ENCODE measurements at places on chromosomes 12 and 14.

GRCh38 chr12:47112679-47113078 lies 32.9 kb upstream of the AMIGO2 start:
- DNase-seq = no peak

- DNase-seq = peak; percentile 85
Measured at GRCh38 chr14:22555384-22556011, 33.5 kb downstream of the DAD1 start.

- no peak for DNase-seq
Measured at GRCh38 chr12:75684678-75685616, 173.5 kb upstream of the KRR1 start.

DNA sequence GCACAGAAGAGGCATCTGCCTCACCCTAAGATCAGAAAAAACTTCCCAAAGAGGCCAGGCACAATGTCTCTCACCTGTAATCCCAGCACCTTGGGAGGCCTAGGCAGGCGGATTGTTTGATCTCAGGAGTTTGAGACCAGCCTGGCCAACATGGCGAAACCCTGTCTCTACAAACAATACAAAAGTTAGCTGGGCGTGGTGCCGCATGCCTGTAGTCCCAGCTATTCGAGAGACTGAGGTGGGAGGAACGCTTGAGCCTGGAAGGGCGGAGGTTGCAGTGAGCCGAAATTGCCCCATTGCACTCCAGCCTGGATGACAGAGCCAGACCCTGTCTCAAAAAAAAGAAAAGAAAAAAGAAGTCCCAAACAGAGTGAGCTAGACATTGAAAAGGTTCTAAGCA lies 4.5 kb downstream of the ZBTB1 start:
- DNase-seq = no peak

- no peak for DNase-seq
Measured at GRCh38 chr14:74846968-74847665, 28.8 kb downstream of the PROX2 start.

DNA sequence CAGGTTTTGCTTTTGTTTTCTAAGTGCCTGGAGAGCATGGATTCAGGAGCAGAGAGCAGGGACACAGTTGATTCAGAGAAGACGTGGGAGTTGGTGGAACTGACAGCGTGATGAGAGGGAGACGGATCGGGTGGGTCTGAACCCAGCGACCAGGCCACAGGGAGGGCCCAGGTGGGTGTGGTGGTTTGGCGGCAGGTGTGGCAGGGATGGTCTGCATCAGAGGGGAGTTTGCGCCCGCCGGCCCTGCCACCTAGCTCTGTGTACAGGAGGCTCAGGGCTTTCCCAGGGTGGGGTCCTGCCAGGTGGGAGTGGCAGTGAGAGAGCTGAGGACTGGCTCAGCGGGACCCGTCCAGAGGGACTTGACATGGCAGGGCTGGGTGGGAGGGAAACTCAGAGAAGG lies 33.3 kb upstream of the DIO3 start:
- DNase-seq = no peak

- no peak for DNase-seq
Measured at GRCh38 chr14:54715239-54715638, 148.3 kb downstream of the SAMD4A start.

DNA sequence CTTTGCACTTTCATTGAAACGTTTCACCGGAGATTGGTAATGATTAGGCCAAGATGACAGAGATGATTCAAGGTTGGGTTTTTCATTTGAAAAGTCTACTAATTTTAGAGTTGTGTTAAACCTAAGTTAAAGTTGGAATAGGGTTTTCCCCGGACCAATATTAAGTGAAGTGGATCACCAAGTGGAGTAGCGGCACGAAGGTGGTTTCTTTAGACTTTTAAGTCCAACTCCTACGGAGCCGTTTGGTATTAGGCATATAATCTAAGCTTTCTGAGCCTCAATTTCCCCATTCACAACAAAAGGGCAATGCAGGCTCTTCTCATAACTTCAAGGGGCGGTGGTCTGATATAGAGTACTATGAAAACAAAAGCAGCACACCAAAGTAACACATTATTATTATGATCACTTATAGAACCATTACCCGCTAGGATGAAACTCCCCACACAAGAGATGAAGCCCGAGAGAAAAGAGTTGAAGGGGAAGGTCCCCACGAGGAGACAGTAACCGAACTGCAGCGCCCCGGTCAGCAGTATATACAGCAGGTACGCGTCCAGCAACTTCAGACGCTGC lies 413 bp downstream of the DAD1 start:
- DNase-seq = no peak

DNA sequence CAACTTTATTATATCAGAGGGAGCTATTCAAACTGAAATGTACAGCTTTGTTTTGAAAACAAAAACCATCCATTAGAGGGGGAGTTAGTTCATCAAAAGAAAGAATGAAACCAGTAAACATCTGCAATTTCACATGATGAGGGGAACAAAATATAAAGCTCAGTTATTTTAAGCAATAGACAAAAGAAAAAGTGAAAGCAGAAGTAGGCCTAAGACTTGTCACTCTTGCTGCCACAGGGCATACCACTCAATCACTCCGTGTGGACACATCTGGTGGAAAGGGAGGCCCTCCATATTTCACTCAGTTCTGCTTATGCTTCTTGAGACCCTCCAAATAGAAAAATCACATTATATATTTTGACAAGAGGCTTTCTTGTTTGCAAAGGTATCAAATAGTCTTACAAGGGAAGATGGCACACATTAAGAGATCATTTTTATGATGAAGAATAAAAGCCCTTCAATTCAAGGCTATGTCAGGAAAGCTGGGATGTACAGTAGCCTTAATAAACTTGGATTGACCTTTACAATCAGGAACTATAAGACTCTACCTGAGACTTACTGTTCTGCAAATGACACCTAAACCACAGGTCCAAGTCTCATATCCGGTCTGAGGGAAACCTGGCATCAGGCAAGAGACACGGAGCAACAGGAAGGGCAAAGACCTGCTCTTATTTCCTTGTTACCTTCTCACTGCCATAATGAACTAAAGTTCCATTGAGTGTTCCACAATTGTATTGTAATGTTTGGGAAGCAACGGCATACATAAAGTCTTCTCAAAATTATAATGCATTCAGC lies 222.5 kb upstream of the GRIP1 start:
- DNase-seq = no peak

GRCh38 chr12:132516095-132517012 lies 26.4 kb downstream of the FBRSL1 start:
- DNase-seq = no peak

DNA sequence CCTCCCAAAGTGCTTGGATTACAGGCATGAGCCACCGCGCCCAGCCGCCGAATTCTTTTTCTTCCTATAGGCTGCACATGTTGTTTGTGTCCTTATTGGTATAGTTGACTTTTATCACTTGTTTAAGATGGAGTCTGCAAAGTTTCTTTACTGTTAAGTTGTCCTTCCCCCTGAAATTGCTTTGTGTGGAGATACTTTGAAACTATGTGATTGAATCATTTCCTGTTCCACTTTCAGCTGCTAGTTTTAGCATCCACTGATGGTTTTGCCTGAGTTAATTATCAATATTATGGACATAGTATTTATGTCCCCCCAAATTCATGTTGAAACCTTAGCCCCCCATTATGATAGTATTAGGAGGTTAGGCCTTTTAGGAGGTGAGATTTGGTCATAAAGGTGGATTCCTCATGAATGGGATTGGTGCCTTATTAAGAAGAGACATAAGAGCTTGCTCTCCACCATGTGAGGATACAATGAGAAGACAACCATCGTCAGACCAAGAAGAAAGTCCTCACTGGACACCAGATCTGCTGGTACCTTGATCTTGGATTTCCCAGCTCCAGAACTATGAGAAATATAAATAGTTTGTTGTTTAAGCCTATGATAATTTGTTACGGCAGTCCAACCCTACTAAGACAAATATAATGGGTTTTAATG lies 34.9 kb downstream of the PPHLN1 start:
- no peak for DNase-seq

DNA sequence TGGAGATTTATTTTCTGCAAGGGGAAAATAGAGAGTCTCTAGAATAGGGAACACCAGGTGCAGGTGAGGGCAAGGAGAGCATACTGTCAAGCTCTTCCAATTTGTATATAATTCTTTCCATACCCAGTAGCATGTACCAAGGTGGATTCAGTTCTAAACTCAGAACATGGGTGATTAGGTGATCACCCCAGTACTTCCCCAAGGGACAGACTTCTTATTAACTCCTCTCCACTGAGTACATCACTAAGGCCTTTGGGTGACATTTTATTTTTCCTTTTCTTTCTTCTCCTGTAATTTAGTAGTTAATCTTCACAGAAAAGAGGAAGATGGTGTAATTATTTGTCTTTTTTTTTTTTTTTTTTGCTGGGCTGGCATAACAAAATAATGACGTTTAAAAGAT lies 54.2 kb downstream of the DIP2B start:
- DNase-seq = no peak

DNA sequence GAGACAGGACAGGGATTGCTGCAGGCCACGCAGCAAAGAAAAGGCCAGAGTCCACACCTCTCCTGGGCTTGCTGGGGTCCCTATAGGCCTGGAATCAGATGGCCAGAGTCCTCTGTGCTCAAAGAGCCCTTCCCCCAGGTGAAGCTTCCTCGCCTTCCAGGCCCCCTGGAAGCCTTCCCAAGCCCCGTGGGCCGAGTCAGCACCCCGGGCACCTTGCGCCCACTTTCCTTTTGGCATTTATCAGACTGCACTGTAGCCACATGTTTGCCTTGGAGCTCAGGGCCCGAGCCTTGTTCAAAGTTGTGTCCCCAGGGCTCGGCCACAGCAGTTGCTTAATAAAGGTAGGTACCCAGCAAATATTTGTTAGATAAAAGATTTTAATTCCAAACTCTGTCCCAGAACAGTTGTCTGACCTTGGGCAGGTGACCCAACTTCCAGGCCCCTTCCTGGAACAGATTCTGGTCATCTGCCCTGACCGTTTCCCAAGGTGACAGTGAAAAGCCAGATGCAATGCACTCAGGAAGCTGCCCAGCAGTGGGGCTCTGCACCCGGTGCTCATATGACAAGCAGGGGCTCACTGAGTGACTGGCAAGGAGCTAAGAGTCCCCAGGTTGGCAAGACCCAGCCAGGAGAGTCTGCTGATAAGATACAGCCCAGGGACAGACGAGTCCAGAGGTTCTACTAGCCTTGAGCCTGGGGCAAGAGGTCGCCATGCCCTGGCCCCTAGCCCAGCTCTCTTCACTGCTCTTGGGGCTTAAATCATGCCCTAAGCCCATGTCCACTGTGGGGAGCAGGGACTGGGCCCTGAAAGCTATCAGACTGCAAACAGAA lies 81.2 kb downstream of the PITPNM2 start:
- DNase-seq = no peak

DNA sequence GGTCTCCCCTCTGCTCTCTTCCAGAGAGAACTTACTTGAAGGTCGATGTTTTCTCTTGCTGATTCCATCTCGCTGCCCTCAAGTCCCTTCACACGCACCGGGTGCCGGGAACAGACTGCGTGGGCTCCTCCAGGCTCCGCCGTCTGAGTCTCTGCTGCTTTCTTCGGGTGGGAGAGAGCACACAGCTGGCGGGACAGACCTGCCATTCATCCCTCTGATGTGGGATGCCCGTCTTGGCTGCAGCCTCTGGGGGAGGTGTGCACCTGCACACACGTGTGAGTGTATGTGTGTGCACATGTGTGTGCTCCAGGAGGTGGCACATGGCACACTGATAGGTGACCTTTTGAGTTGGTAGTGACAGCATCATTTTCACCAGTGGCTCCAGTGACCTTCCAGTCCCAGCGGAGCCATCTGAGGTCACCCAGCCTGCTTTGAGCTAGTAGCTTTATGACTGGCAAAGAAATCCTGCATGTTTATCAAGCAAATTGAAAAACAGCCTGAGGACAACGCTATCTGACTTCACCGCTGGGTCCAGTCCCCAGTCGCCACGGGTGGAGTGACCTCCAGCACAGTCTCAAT lies at the start of gene NINJ2:
Gene NINJ2 (minus strand): TSS at position 153 of the 579 bp plus-strand sequence. CDS start 85 bp downstream, at position 68.
- DNase-seq = peak; percentile 36

DNA sequence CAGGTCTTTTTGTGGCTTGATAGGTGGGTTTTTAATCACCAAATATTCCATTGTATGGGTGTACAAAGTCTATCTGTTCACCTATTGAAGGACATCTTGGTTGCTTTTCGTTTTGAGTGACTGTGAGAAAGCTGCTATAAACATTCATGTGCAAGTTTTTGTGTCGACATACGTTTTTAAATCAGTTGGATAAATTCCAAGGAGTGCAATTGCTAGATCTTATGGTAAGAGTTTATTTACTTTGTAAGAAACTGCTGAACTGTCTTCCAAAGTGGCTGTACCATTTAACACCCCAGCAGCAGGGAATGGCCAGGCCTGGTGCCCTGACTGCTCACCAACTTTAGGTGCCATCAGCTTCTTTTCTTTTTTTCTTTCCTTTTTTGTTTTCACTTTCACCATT lies 45.5 kb upstream of the C14orf180 start:
- no peak for DNase-seq

DNA sequence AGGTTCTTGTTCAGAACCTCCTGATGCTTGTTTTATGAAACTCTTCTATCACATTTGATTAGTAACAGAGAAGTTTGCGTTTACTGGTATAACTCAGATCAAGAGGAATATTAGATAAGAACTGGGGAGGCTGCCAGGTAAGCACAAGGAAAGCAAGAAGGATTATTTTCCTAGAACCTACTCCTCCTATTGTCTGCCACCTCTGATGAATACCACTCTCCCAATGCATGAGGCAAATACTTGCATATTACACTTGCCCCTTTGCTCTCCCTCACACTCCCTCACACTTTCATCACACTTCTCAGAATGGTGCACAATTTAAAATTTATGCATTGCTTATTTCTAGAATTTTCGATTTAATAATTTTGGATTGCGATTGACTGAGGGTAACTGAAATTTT lies 43.6 kb downstream of the LIN7A start:
- DNase-seq = no peak

GRCh38 chr12:131605304-131605829 lies 105.5 kb upstream of the SFSWAP start:
- no peak for DNase-seq

GRCh38 chr14:43449291-43449690 lies 1057.8 kb downstream of the FSCB start:
- DNase-seq = no peak

DNA sequence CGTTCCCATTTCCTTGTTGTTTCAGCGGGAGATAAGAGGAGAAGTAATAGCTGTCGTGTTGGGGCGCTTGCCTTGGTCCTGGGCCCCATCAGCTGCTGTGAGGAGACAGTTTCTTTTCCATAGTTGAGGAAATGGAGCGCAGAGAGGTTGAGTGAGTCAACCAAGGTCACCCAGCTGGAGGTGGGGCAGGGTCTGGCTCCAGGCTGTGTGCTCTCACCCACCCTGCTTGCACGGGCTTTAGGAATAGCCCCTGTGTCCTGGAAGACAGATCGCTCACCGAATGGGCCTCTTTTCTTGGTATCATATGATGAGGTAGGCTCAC lies 165.7 kb upstream of the RTL1 start:
- no peak for DNase-seq

GRCh38 chr12:121036810-121037326 lies 2.2 kb downstream of the OASL start:
- peak; percentile 66 for DNase-seq

- DNase-seq = no peak
Measured at GRCh38 chr14:78131616-78132015, 38.6 kb upstream of the NRXN3 start.
